GDM1 (cell line): ENCODE measurements at places on chromosomes 7 and 10.

DNA sequence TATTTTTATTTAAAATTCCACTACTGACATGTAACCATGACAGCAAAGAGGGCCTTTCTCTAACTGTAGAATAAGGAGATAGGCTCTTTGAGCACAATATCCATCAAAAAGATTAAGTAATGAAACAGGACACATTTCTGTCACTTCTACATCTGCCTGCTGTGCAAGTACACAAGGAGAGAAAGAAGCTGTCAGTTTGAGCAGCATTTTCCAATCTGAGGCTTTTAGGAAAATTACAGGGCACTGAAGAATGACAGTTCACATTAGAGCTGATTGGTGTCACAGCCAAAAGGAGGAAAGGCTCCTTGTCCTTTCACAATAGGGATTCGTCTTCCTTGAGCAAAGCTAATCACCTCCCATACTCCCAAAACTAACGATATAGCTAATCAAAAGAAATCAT lies 158.8 kb upstream of the TAC1 start:
- DNase-seq, result no peak

DNA sequence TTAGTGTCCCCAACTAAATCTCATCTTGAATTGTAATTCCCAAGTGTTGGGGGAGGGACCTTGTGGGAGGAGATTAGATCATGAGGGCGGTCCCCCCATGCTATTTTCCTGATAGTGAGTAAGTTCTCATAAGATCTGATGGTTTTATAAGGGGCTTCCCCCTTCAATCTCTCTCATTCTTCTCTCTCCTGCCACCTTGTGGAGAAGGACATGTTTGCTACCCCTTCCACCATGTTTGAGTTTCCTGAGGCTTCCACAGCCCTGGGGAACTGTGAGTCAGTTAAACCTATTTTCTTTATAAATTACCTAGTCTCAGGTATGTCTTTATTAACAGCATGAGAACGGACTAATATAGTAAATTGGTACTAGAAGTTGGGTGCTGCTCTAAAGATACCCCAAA lies 365.6 kb downstream of the ANKRD7 start:
- no peak for DNase-seq

DNA sequence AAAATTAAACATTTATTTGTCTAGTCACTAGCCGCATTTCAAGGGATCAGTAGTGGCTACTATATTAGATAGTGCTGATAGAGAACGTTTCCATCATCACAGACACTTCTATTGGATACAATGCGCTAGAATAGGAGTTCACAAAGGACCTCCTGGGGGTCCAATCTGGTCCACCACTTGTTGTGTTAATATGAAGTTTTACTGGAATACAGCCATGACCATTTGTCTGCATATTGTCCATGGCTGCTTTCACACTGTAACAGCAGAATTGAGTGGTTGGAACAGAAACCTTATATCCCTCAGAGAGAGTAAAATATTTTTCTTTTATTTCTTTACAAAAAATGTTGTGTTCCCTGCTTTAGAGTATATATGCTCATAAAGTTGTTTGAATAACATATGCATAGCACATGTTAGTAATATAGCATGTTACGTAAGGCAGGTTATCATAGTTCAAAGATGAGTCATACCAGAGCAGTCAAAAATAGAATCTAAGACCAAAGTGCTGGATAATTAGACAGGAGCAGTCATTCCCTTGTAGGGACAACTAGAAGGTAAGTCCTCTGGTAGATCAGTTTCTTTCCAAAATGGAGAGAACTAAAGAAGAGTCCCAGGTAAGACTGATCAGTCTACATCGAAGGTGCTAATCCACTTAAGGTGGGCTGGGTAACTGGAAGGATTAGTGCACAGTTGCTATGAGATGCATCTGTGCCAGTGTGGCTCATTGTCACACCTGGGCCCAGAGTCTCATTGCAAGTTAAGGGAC lies 14.9 kb downstream of the BZW2 start:
- no peak for DNase-seq

DNA sequence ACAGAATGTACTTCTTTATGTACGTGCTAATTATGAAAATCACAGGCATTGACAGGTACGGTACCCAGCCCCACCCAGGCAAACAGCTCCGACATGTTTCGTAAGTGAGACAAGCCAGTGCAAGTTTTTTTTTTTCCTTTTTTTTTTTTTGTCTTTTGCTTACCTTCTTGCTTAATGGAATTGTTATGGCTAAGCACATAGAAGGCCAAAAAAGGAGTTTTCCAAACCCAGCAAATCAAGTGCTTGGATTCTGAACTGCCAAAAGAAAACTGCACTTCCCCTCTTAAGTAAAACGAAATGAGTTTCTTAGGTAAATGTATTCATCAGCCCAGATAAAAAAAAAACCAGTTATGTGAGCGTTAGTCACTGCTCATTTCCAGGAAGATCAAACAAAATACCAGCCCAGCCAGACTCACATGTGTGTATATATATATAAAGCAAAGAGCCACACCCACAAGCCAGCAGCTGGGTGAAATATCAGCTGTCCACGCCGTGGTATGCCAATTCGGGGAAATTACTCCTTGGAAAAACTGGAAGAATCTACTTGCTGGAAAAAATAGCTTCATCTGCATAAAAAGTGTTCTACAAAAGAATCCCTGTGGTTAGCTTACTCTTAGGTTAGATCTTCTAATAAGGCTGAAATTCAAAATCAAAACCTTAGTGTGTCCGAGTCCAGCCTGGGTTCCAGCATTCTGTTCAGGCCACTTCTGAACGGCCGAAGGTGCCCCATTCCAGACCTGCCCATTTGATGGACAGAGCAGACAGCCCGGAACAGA lies 8.0 kb downstream of the KLF6 start:
- no peak for DNase-seq
